Stimulated activated CD4-positive, alpha-beta T cell treated with anti-CD3 and anti-CD28 coated beads, Interleukin-1b, Interleukin-23, amount 100 ng/mL, for 48 hours (primary cell): ENCODE measurements at places on chromosomes 2 and 18.

DNA sequence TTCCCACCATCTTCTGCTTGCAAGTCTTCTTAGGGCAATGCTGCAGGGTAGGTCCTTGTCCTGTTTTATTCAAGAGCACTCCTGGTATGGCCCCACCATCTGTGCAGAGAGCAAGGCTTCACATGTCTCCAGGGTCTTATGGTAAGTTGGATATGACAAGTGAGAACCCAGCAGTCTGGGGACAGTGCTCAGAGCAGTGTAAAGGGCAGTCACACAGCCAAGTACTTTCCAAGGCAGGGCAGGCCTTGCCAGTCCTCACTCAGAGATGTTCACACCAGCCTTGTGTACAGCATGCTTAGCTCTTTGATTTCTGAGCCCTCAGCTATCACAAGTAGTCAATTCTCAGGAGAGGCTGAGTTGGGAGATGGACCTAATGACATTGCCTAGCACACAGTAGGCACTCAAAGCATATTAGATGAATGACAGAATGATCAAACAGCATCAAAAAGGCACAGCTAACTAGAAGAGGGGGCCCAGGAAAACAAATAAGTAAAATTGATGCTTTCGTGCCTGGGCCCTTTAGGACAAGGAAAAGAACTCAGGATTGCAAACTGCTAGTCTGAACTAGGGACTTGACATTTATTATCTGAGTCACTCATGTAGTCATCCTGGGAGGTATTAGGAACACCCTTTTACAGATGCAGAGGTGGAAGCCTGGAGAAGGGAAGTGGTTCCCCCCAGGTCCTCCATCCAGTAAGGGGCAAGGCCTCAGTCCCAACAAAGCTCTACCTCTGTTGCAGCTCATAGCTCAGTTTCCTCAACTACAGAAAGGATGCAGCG is 86.7 kb upstream of the CTAGE1 start:
- DNase-seq: no peak

GRCh38 chr18:50611529-50611941 is 51.6 kb downstream of the MAPK4 start:
- no peak for DNase-seq

- no peak for DNase-seq
These were observed 92.0 kb downstream of the HDAC4 start for GRCh38 chr2:239308661-239309397.

DNA sequence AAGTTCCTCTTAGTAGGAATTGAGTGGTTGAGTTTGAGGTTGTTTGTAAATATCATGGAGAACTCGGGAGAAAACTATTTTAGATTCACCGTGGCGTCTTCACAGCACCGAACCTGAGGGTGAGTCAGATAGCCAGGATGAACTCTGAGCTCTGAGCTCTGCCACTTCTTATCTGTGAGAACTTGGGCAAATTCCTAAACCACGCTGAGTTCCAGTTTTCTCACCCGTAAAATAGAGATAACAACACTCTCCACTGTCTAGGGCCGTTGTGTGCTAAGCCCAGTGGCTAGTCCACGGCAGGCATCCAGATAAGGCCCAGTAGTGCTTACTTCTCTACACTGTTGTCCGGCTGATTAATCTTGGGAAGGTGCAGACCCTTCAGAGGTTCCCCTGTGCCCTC is 7.0 kb downstream of the KIF5C start:
- DNase-seq: no peak

- DNase-seq: peak; percentile 36
These were observed 24.2 kb upstream of the CPO start for GRCh38 chr2:206915121-206915520.

DNA sequence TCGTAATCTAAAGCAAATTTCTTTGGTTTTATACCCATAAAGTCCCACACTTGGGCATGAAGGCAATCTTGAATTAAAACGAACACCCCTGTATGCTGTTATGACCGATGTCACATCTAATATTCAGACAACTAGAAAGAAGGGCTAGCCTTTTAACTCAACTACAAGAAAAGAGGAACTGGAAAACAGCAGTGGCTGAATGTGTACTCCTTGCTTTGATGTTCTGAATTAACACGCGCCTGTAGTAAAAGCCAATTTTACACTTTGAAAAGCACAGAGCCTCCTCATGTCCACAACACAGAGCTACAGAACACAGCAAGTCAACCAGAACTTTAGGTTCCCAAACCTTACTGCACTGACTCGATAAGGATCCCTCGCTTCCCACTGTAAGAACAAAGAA is 147.6 kb downstream of the HDAC4 start:
- no peak for DNase-seq

GRCh38 chr2:239830121-239831000 is 194.8 kb downstream of the NDUFA10 start:
- no peak for DNase-seq

DNA sequence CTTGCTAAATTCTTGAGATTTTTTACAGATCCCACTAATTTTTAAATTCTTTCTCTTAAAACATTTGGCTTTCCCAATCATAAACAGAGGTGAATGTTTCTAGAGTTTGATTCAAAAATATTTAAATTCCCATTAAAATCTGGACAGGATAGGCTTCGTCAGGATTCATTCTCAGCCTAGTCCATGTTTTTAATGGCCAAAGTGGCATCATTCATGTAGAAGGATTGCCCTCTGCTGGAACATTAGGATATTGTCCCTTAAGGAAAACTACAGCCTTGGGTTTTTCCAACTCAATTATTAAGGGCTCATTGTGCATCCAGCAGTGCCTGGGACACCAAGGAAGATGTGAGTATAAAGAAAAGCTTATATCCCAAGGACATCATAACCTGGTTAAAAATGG is 71.7 kb downstream of the TPGS2 start:
- no peak for DNase-seq

DNA sequence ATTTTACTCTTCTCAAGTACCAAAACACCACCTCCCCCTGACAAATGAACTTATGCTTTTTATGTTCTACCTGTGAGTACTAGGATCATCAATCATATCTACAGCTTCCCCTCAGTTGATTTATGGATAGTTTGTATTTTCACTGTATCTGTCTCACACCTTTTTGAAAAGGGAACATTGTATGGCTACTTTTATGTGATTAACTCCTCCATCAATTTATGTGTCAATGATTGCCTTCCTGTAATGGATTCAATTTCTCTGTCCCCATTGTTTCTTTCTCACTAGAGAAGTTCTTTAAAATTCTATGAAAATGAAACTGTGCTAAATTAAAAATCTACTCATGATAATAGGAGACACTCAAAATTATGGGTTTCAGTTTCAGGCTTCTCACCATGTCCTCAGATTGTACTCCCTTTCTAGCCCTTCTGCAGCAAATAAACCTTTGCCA is 935.0 kb downstream of the TRIB2 start:
- no peak for DNase-seq

GRCh38 chr2:47629501-47630460 is 153.2 kb upstream of the MSH6 start:
- no peak for DNase-seq

- no peak for DNase-seq
These were observed 76.2 kb downstream of the FMNL2 start for GRCh38 chr2:152411154-152411553.

DNA sequence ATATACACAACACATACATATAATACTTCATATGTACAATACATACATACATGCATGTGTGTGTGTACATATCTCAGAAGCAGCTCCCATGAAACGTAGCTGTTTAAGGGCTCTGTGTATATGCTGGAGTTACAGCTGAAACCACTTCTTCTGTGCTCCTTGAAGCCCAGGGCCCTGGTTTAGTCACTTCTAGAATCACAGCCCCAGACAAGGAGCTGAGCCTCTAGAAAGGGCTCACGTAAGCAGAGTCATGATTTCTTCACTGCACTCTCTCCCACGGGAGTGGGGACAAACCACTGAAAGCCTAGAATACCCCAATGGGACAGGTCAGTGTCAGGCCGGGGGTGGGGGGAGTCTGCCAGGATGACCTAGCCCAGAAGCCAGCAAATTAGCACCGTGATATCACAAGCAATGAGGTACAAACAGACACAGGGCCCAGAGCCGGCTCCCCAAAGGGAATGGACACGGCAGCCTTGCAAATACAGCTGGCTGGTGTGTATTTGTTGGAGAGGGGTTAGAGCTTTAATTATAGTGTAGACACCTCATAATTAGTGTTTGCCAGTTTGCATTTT is 90.3 kb downstream of the C1QL2 start:
- DNase-seq: no peak

- no peak for DNase-seq
These were observed 75.8 kb downstream of the CLHC1 start for GRCh38 chr2:55156326-55156725.

GRCh38 chr2:185895828-185896693 is 157.5 kb downstream of the FSIP2 start:
- no peak for DNase-seq

DNA sequence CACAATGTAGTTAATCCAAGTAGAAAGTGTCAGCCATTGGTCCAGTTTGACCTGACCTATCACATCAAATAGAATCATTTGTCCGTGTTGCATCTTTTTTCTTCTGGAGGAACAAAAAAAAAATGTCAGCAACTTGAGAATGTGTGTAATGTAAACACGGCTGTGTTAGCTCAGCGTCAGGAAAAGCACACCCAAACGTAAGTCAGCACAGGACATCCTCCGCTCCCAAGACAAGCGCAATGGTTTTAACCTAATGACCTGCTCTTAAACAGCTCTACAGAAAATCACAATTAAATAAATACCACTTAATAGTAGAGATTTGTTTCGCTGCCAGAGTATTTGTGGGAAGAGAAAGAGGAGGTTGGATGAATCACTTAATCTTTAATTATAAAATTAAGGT is 59.4 kb downstream of the OSR1 start:
- DNase-seq: no peak

GRCh38 chr2:42827647-42828486 is 35.5 kb upstream of the HAAO start:
- peak; percentile 79 for DNase-seq

DNA sequence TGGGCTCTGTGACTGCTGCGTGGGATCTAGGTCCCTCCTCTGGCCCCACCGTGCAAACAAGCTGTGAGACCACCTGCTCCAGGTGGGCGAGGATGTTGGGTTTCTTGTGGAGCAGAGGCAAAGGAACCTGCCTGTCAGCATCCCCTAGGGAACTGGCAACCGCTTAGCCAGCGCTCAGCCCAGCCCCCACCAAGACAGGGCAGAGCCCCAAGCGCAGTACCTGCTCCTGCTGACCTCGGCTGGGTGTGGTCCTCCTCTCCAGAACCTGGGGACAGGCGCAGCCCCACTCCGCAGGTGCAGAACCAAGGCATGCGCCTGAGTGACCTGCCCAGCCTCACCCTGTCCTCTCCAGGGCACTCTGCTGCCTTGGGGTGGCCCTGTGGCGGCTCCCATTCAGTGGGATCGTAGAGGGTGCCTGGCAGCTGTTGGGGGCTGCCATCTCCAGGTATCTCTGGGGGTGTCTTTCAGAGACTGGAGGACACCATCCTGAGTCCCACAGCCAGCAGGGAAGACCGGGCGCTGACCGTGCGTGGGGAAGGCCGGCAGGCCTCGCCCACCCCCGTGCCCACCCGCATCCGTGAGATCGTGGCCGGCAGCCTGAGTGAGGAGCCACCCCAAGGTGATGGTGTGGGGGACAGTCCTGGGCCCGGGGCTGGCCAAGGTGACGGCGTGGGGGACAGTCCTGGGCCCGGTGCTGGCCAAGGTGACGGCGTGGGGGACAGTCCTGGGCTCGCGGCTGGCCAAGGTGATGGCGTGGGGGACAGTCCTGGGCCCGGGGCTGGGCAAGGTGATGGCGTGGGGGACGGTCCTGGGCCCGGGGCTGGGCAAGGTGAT is 12.3 kb downstream of the CROCC2 start:
- DNase-seq: no peak

- DNase-seq: no peak
These were observed 94.5 kb upstream of the CCDC150 start for GRCh38 chr2:196544906-196545433.

DNA sequence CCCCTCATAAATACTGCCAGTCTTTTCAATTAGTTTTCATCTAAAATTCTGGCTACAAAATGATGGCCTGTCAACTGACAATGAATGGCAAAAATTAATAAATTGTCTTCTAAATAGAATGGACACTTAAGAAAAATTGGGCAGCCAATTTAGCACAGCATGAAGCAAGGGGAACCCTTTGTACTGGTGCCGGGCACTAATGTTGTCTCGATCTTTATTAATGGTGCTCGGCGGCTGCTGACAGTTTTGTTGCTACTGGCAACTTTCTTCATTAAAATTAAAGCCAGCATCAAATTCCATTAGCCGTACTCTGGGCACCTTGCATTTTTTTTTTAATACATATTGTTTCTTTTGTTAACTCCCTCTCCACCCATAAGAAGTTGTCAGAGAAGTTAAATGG is 309.3 kb downstream of the GBX2 start:
- DNase-seq: no peak

GRCh38 chr2:32565902-32566301 is 61.9 kb upstream of the TTC27 start:
- no peak for DNase-seq

DNA sequence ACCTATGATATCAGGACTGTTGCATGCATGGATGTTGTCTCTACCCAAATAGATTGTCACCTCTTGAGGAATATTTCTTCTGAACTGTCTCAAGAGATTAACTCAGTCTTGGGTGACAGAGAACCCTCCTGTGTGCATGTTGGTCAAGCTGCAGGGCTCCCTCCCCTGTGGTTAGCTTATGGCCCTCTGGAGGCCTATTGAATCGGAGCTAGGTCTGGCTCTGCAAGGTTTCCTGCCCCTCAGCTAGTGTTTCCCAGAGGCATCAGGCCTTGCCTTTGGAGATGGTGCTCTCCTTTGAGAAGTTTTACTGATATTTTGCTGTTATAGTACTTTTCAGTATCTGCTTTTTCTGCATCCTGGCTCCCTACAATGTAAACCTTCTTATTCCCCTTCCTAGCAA is 769.2 kb upstream of the FAM98A start:
- no peak for DNase-seq

DNA sequence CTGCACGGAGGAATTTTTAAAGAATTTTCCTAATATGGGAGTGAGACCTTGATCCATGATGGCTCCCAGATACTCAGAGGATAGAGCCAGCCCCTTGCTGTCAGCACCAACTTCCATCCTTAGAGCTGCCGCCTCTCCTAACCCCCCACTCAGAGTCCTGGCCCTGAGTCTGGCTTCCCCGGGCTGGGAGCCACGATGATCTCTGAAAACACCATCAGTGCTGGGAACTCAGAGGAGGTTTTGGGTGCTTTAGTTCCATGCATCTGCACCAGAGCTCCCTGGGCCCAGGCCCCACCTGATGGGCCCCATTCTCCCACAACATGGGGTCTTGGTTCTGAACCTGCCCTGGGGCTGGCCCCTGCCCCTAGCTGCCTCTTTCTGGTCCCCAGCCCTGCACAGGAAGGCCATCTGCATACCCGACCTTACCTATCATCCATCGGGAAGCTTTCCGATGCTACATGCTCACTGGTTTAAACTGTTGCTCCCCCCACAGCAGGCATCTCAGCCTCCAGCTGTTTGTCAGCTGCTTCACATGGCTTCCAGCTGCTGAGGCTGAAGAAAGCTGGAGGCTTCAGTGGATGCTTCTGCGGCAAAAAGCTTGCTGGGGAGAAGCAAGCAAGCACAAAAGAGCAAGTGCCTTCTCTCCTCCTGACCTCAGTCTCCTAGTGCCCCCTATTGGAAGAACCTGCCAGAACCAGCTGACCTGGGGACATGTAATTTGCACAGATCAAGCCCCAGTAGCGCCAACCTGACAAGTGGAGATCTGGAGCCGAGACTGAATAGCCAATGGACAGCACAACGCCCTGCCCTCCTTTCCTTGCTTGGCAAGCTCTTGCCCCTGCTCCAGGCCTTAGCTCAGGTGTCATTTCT is 24.2 kb upstream of the RHOB start:
- peak; percentile 19 for DNase-seq

- DNase-seq: no peak
These were observed 21.4 kb upstream of the MTX2 start for GRCh38 chr2:176247859-176248258.
